ENCODE measurements at places on chromosomes 11 and 22.

DNA sequence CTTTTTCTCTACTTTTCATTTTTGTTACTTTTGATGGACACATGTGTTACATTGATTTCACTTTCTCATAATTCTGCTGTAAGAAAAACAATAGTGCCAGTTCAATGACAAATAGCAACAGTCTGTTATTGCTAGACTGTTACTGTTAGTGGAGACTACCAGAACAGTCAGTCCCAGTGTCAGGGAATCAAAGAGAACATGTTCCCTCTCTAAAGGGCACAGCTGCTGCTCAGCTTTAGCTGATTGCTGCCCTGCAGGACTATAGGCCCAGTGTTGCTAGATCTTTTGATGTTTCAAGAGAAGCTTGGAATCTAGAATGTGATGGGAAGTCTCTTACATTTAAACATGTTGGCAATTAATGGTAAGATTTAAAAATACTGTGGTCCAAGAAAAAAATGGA is 3.4 kb downstream of the BIRC3 start:
- no peak for DNase-seq

DNA sequence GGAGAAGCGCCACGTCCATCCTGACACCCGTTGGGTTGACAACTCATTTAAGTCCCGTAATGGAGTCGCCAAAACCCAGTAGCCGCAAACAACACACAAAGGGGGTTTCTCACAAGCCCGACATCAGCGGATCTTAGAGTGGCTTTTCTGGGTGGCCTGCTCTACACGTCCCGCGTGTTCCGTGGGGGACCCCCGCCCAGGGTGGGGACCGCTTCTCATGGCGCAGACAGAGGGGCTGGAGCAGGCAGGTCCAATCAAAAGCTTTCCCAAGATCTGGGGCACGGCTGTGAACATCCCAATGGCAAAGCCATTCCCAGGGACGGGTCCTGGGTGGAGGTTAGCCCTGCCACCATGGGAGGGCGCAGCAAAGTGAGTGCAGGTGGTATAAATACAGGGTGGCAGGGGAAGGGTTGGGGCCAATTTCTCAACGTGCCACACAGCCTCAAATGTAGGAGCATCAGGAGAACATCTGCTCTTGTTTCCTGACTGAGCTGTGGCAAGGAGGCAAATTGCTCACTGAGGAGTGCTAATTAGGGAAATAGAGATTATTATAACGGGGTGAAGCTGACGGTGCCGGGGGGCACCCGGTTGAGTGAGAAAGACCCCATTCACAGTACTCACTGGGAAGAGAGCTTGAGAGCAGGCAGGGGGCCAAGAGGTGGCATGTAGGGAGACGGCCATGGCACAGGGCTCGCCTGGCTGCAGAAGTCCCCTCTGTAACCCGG is 1447.2 kb downstream of the TBC1D22A start:
- DNase-seq: no peak

DNA sequence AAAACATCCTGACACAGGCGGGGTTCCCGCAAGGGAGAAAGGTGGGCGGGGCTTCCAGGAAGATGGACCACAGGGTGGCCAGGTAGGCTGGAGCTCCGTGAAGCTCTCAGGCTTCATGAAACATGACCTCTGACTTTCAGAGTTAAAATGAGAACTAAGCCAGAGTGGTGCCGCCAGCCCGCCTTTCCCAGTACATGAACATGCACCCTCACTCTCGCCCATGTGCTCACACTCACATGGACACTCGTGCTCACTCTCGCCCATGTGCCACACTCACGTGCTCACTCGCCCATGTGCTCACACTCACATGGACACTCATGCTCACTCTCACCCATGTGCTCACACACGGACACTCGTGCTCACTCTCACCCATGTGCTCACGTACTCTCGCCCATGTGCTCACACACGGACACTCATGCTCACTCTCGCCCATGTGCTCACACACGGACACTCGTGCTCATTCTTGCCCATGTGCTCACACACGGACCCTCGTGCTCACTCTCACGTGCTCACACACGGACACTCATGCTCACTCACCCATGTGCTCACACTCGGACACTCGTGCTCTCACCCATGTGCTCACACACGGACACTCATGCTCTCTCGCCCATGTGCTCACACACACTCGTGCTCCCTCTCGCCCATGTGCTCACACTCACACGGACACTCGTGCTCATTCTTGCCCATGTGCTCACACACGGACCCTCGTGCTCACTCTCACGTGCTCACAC is 10.0 kb downstream of the RNH1 start:
- no peak for DNase-seq

- DNase-seq: no peak
These were observed 1.0 kb downstream of the SYCE3 start for GRCh38 chr22:50561401-50562358.

DNA sequence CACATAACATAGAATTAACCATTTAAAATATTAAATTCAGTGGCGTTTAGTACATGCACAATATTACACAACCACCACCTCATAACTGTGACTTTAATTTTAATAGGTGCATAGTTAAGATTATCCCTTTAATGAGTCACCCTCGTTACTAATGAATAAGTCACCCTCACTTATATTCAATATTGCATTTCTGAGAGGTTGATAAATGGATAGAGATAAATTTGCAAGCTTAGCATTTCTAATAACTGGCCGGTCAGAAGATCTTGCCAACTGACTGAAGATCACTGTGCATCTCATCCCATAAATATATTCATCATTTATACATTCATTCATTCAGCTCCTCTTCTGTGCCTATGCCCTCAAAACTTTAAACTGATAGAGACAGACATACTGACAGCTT is 243.7 kb downstream of the TTC28 start:
- no peak for DNase-seq

DNA sequence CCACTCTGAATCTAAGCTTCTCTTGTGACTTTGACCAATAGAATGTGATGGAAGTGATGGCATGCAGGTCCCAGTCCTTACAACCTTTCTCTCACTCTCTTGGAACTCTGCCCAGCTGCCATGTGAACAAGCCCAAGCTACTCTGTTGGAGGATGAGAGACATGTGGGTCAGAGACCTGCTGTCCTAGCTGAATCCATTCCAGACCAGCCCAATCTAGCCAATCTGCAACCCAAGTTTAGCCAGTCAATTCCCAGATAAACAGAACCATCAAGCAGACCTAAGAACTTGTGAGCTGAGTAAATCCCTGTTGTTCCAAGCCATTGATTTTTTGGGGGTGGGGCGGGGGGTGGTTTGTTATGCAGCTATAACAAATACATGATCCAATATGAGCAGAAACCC is 69.2 kb upstream of the GRK3 start:
- no peak for DNase-seq

GRCh38 chr11:129973068-129973467 is 29.6 kb downstream of the PRDM10 start:
- no peak for DNase-seq

GRCh38 chr11:122664188-122664587 is 8.7 kb downstream of the UBASH3B start:
- no peak for DNase-seq

DNA sequence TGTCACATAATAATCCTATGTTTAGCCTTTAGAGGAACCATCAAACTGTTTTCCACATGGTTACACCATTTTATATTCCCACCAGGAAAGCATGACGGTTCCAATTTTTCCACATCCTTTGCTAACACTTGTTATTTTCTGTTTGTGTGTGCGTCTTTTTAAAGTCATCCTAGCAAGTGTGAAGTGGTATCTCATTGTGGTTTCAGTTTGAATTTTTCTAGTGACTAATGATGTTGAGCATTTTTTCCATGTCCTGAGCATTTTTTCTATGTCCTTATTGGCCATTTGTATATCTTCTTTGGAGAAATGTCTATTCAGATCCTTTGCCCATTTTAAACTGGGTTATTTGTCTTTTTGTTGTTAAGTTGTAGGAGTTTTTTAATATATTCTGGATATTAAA is 53.7 kb upstream of the DEPDC7 start:
- no peak for DNase-seq

DNA sequence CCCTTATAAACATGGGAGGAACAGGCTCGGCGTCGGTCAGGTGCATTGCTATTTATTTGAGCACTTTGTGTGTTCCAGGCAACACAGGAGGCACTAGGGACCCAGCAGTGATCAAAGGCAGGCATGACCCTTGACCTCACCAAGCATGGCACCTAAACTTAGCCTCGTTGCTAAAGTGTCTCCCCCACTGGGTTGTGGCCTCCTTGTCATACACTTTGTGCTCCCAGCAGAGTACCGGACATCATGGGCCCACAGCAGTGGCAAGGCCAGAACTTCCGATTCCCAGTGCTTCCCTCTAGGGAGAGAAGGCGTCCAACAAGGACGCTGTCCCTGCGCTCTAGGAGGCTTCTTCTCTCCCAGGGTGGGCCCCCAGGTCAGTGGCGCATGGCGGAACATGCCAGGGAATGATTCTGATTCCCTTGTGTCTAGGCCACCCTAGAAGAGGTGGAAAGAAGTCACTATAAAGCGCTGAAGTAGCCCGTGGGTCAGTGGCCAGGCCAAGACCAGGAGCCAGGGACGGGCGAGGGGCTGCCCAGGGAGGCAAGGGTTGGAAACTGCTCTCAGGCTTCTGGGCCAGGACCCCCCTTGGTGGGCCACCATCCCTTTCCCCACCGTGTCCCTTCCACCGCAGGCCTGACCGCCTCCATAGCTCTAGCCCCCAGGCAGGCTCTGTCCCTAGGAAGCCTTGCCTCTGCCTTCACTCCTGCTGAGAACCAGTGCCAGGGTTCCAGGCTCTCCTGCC is 19.7 kb downstream of the TOM1 start:
- DNase-seq: no peak

GRCh38 chr22:37378642-37379058 is 48.6 kb downstream of the ELFN2 start:
- no peak for DNase-seq

- DNase-seq: no peak
These were observed 11.5 kb downstream of the RTL6 start for GRCh38 chr22:44486538-44486937.

DNA sequence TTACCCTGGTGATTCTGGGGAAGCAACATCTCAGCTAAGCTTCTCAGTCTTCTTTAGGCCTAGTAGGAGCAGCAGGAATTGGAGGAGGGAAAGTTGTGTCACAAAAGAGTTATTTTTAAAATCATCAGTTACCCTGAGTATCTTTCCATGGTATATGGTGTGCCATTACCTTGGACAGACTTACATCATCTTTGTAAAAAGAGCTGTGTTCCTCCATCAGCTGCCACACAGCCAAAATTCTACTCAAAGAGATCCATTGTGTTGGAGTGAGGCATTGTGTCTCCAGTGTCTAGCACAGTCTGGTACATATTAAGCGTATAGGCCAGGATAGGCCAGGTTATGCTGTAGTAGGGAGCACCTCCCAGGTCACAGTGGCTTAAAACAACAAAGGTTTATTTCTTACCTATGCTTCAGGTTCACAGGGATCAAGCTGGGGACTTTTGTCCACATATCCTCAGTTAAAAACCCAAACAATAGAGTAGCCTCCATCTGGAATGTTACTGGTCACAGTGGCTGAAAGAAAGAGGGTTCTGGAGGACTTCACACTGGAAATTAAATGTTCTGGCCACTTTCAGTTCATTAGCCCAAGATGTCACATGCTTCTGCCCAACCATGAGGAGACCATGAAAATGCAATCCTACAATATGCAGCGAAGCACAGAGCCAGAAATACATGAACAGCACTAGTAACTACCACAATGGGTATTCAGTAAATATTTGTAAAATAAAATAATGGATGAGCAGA is 9.9 kb upstream of the TMPRSS5 start:
- DNase-seq: no peak

DNA sequence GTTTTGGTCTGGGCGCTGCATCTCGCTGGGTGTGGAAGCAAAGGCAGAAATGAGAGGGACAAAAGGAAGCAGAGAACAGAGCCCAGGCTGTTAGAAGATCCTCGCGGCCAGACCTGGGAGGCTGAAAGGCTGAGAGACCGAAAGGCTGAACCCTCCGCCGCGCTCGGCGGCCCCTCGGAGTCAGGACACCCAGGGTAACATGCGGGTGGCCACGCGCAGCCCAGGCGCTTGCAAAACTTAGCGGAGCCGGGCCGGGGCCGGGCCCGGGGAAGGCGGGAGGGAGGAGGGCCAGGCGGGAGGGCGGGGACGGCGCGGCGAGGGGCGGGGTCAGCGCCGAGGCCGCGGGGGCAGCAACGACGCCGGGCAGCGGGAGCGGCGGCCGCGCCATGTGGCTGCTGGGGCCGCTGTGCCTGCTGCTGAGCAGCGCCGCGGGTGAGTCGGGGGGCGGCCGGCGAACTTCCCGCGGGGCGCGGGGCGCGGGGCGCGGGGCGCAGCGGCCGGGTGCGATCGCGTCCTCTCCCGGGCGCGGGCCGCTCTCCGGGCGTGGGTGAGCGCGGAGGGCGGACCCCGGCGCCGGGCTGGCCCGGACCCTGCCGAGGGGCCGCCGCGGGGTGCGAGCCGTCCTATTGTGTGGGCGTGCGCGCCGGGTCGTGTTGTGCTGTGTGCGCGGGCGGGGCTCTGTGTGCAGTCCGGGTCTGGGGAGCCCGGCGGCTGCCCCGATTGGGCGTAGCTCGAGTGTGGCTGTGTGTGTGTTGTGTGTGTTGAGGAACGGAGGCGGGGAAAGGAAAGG is at the start of gene LDLRAD3:
Gene LDLRAD3, plus strand, starts transcription at position 350 of the 790 bp plus-strand sequence. Its CDS starts 37 bp downstream, at position 387.
- peak; percentile 85 for DNase-seq

GRCh38 chr11:28566339-28567089 is 458.3 kb downstream of the METTL15 start:
- peak; percentile 52 for DNase-seq

DNA sequence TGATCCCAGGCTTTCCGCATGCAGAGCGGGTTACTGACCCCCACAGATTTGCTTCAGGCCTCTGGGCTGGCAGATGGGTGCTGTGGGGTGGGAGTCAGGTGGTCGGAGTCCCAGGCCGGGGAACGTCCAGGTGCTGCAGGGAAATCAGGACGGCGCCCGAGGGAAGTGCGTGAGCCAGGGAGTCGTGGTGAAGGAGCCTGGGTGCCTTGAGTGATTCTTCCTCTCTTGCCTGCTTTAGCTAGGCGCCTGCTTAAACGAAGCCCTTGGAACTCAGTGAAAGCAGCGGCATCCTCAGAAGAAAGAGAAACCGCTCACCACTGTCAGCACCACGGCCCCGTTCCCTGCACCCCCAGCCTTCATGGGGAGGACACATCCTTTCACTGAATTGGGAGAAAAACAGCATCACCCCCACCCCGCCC is 455.6 kb downstream of the BRD1 start:
- DNase-seq: no peak

- no peak for DNase-seq
These were observed 5.9 kb downstream of the PTPRJ start for GRCh38 chr11:47986219-47986618.

DNA sequence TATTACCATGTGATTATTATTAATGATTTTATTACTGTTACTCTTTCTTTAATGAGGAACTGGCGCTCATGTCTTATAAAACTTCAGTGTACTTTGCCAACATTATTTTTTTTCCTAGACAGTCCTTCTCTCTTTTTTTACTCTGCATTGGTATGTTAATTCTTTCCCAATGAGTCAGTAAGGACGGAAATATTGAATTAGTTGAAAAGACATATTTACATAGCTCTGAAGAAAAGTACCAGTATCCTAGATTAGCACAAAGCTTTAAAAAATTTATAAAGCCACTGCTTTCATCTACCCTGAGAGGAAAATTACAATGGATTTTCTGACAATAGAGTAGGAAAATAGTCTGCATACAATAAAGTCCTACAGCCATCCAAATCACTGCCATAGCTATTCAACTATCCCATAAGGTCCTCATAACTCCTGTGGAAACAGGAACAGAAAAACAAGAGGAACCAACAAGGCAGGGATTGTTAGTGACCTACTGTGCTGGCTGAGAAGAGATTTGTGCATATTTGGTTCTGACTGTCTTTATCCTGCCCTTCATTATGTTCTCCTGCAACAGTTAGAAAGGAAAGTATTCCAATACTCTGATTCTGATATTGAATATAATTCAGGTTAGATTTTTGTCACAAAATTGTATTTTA is 314.4 kb downstream of the AASDHPPT start:
- no peak for DNase-seq

Measured in renal pelvis (tissue), 12 donors.